ENCODE measurements at places on chromosomes 5 and 9.

- DNase-seq = no peak
Observed at GRCh38 chr9:34809504-34810186, 99.7 kb upstream of the CCL21 start.

- DNase-seq = no peak
Observed at GRCh38 chr9:34896112-34896511, 62.0 kb upstream of the PHF24 start.

- DNase-seq = no peak
Observed at GRCh38 chr5:64680289-64680688, 10.0 kb upstream of the SHISAL2B start.

- no peak for DNase-seq
Observed at GRCh38 chr5:3878267-3878666, 282.6 kb downstream of the IRX1 start.

DNA sequence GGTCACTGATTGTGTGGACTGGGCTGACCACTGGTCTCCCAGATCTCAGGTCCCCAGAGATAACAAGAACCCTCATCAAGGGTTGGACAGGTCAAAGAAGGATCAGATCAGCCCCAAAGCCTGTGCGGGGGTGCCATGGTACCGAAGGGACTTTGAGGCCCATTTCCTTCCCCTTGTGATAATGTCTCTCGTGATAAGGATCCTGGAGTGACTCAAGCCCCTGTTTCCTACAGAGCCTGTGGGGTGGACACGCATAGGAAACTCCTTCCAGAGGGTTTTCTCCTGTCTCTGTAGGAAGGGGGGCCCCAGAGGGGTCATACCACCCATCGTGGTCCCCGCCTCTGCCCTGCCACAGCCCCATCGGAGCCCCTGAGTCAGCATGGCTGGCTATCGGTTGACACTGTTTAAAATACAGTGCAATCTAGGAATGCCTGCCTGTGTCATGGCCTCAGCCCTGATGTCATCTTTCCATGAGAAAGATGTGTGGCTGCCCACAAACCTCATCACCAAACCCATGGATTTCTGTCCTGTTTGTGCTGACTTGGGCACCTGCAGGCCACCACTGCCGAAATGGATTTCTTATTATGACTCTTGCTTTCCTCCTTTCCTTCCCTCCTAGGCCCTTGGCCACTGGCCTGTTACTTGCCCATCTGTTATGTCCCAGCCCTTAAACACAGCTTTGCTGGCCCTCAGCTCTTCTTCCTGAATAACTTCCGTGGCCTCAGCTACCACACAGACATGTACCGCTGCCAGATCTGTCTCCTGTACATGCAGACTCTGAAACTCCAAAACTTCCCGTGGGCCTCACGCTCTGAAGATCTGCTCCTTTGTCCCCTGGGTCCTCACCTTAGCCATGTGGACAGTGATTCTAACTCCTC lies 2.9 kb upstream of the CSF2 start:
- DNase-seq = no peak

DNA sequence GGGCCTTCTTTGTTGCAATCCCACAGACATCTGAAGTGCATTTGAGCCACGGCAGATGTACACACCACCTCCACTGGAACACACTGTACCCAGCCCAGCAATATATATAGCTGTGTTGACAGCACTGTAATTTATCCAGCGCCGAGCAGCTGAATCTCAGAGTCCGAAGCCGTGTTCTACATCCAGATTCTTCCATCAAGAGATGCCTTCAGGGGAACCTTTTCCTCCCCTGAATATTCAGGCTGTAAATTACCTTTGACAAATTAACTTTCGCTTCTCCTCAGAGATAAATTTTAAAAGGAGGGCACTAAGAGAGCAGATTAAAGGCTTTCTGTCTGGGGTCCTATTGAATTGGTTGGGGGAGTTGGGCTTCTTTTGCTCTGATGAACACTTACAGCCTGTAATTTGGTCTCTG lies 76.4 kb downstream of the ROR2 start:
- DNase-seq = no peak

DNA sequence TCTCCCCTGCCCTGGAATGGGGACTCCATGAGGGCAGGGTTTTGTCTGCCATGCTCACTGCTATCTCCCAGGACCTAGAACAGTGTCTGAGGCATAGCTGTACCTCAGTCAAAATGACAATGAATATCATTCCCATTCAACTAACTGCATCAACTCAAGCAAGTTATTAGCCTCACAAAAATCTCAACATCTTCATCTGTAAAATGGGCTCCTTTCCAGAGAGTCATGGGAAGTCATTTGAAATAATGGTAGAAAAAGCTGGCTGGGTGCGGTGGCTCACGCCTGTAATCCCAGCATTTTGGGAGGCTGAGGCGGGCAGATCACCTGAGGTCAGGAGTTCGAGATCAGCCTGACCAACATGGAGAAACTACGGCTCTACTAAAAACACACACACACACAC lies 9.4 kb downstream of the SH2D3C start:
- DNase-seq = no peak

- no peak for DNase-seq
Observed at GRCh38 chr5:33964132-33964700, 20.3 kb downstream of the SLC45A2 start.

- DNase-seq = no peak
Observed at GRCh38 chr9:133604214-133604613, 5.0 kb downstream of the FAM163B start.

DNA sequence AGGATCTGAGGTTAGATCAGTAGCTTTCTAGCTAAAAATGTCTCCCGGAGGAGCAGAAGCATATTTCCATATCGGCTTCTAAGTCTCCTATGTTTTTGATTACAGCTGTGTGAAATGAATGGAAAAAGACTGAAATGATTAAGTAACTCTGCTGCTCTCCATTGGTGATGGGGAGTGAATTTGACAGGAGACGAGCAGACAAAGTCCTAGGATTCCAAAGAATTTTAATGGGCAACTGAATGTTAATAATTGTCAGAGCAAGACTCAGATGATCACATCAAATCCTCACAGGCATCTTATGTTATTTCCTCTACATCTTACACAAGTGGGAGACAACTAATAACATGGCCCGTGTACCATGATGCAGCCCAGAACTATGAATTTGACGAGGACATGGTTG lies 66.8 kb downstream of the LIX1 start:
- no peak for DNase-seq

DNA sequence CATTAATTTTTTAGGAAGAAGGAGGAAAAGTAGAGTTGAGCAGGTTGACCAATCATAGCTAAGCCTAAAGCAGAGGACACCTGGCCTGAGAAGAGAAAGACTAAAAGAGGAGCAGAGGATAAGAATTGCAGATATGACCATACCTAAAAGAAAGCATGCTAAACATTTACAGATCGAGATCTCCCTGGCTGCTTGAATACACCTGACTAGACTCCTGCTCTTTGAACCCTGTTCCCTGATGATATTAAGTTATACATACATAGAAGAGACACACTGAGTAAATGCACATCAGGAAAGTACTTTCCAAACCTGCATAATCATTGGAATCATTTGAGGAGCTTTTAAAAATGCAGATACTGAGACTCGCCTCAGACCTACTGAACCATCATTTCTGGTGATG lies 232.3 kb upstream of the ELL2 start:
- DNase-seq = no peak

DNA sequence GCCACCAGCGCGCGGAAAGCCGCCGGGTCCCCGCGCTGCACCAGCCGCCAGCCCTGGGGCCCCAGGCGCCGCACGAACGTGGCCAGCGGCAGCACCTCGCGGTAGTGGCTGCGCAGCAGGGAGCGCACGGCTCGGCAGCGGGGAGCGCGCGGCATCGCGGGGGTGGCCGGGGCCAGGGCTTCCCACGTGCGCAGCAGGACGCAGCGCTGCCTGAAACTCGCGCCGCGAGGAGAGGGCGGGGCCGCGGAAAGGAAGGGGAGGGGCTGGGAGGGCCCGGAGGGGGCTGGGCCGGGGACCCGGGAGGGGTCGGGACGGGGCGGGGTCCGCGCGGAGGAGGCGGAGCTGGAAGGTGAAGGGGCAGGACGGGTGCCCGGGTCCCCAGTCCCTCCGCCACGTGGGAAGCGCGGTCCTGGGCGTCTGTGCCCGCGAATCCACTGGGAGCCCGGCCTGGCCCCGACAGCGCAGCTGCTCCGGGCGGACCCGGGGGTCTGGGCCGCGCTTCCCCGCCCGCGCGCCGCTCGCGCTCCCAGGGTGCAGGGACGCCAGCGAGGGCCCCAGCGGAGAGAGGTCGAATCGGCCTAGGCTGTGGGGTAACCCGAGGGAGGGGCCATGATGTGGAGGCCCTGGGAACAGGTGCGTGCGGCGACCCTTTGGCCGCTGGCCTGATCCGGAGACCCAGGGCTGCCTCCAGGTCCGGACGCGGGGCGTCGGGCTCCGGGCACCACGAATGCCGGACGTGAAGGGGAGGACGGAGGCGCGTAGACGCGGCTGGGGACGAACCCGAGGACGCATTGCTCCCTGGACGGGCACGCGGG lies at the start of gene TERT:
TERT (minus strand) TSS at position 234 of the 815 bp plus-strand sequence; CDS start at position 155, 79 bp downstream.
- no peak for DNase-seq

GRCh38 chr9:8860925-8861324 lies 1061.3 kb upstream of the DMAC1 start:
- DNase-seq = no peak

- DNase-seq = no peak
Observed at GRCh38 chr9:99579964-99580363, 241.7 kb upstream of the NR4A3 start.

GRCh38 chr9:37026931-37027581 lies 7.0 kb downstream of the PAX5 start:
- DNase-seq = no peak

DNA sequence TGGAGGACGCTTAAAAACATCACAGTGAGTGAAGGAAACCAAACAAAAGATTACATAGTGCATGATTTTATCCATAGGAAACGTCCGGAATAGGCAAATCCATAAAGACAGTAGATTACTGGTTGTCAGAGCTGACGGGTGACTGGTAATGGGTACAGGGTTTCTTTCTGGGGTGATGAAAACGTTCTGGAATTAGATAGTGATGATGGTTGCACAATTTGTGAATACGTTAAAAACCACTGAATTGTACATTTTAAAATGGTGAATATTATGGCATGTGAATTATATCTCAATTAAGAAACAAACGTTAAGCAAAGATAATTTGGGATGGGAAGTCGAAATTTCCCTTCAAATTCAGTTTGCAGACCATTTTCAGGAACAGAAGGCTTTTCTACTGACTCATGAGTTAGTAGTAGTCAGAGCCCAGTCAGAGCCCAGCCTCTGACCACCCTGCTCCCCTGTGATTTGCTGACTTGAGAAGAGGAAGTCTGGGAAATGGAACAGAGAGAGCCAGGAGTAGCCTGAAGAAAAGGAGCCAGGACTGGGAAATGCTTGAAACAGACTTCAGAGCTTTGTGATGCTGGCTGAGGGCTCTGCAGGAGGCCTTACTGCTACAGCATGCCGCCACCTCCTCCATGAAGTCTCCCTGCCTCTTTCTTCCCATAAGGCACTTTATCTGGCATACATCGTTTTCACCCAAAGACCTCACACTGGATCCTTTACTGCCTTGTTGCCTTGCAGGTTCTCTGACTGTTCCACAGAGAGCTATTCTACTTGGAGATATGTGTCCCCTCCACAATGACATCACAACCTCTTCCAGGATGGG lies 46.4 kb upstream of the CTNNA1 start:
- no peak for DNase-seq

- no peak for DNase-seq
Observed at GRCh38 chr9:104987743-104988142, 59.8 kb upstream of the ABCA1 start.

DNA sequence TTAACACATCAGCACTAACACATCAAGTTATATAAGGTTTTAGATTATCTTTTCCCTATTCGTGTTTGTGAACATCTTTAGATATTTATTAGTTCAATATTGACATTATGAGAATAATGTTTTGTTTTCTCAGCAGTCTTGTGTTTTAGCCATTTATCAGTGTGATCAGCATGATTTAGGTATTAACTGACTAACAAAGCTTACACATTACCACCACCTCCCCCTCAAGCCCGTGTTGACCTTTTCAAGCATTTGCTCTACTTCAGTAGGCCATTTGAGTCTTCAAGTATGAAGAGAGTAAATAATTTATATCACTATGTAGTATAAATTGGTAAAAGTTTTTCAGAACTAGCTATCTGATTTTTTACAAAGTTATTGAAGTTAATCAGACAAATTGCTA lies 6.9 kb downstream of the PBX3 start:
- DNase-seq = no peak

DNA sequence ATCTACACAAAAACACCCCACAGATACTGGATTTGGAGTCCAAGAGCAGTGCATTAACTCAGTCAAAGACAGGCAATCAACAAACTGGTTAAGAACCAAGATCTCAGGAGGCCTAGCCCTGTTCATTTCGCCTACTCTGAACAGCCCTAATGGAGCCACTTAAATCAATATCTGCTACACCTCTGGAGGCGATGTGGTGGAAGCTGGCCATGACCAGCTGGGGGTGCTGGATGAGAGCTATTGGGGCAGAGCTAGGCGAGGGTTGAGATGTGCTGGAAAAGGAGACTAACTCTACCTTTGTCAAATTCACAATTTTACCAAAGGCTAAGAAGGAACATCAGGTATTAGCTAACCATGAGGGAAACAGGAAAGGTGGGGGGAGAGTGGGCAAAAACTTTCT lies 23.3 kb upstream of the ARSB start:
- DNase-seq = no peak

DNA sequence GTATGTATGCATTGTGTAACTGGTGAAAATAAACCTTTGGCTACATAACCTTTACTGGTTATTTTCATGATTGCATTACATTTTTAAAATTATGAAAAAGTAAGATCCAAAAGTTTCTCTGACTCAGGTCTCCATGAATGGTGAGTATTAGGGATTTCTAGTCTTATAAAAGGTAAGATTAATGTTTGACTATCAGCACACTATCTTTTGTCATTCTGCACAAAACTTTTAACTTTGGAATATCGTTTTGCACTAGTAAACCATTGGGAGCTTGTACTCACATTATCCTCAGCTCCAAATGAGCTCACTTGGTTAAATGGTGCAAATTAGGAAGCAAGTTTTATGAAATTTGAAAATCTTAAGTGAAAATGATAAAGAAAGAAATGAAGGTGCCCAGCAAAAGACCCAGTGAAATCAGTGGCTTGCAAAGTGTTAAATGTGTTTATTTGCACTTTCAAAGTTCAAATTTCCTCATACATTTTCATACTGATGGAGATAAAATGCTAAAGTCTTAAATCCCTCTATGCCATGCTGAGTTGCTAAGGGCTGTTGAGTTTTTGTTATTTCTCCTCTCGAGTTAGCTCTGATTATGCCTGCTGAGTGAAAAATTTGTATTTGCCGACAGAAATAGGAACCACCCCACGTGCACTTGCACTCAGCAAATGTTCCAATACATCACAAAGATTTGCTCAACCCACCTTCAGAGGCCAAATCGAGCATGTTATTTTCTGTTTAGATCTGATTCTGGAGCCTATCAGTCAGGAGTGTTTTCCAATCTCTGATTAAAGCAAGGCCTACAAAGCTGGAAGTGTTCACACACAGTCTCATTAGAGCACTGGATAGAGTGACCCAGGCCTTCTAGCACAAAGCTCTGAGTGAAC lies 885.7 kb downstream of the NR2F1-AS1 start:
- DNase-seq = no peak

GRCh38 chr9:134314950-134315715 lies 11.1 kb upstream of the RXRA start:
- no peak for DNase-seq
